ENCODE measurements at places on chromosomes 6 and 20. TPM values are rescaled to one million over a fixed set of nuclear protein-coding genes. Genes with fewer than 3 reads are reported as not detected.

RIPOR2 gene
- total RNA-seq = 23.1 TPM

STXBP5 gene
- total RNA-seq = 50.2 TPM

C20orf204 gene
- 1.0 TPM for total RNA-seq

CST4 gene
- not detected for total RNA-seq

RNF39 gene
- 0.22 TPM for total RNA-seq

ABCC10 gene
- 18.3 TPM for total RNA-seq

KAT14 gene
- total RNA-seq = 20.9 TPM

PRND gene
- total RNA-seq = 14.6 TPM

PNPLA1 gene
- total RNA-seq = 0.16 TPM

IRF4 gene
- total RNA-seq = 7.6 TPM

SEL1L2 gene
- 0.60 TPM for total RNA-seq

NAA20 gene
- total RNA-seq = 31.8 TPM

SS18L1 gene
- 35.3 TPM for total RNA-seq

HLA-E gene
- 137 TPM for total RNA-seq

PPP1R16B gene
- 7.5 TPM for total RNA-seq

NOX3 gene
- total RNA-seq = not detected

SOX18 gene
- total RNA-seq = 7.1 TPM

CST1 gene
- total RNA-seq = not detected

CTSA gene
- 50.5 TPM for total RNA-seq

NFATC2 gene
- total RNA-seq = 5.1 TPM

ZNF451 gene
- 153 TPM for total RNA-seq

OVOL2 gene
- total RNA-seq = 1.1 TPM

TCF21 gene
- total RNA-seq = not detected

JARID2 gene
- 29.7 TPM for total RNA-seq

LGSN gene
- total RNA-seq = 729 TPM

KIF25 gene
- not detected for total RNA-seq

CCN2 gene
- total RNA-seq = 93.1 TPM

WFDC10B gene
- total RNA-seq = not detected

FOXS1 gene
- total RNA-seq = 2.3 TPM

SLC26A8 gene
- 1.4 TPM for total RNA-seq

UST gene
- total RNA-seq = 17.5 TPM

ISM1 gene
- 0.99 TPM for total RNA-seq

TINAG gene
- not detected for total RNA-seq

WFDC5 gene
- not detected for total RNA-seq

FNDC1 gene
- total RNA-seq = 38.9 TPM

FAXC gene
- 13.9 TPM for total RNA-seq

DLL1 gene
- 23.6 TPM for total RNA-seq

CEP250 gene
- total RNA-seq = 50.9 TPM

E2F3 gene
- total RNA-seq = 5.8 TPM

ZNF391 gene
- total RNA-seq = 4.6 TPM

IL17A gene
- total RNA-seq = not detected

HTR1E gene
- 0.33 TPM for total RNA-seq

PEDS1 gene
- total RNA-seq = 7.6 TPM
